ENCODE measurements at places on chromosomes 11 and 22.

- no peak for DNase-seq
Measured at GRCh38 chr11:73398132-73398526, 21.9 kb downstream of the RELT start.

DNA sequence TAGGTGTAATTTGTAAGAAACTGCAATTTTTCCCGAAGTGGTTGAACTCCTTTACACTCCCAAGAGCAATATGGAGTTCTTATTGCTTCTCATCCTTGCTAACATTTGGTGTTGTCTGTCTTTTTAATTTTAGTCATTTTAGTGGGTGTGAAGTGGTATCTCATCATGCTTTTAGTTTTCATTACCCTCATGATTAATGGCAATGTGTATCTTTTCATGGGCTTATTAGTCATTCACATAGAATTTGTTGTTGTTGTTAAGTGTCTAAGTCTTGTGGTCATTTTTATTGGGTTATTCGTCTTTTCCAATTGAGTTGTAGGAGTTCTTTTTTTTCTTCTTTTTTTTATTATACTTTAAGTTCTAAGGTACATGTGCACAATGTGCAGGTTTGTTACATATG lies 238.3 kb upstream of the SESN3 start:
- DNase-seq, result no peak

- DNase-seq, result no peak
Measured at GRCh38 chr11:68118706-68119448, 2.3 kb downstream of the CHKA start.

DNA sequence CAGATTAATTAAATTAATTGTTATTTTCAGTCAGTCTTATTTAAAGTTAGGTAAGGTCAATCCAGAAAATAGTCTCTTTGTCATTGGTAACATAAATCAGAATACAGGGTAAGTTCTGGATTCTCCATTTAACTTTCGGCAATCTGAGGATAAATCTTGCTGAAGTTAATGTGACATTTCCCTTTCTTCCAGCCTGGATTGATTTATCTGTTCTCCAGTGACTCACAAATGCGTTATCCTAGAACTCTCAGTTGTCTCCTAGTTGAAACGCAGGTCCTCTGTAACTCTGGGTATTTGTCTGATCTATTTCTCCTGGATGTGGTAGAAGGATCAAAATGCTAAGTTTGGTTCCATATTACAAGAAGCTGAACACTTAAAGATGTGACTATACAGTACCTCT lies 21.0 kb downstream of the OR51E1 start:
- no peak for DNase-seq
